ENCODE measurements at places on chromosomes 13 and 19. TPM values are rescaled to one million over a fixed set of nuclear protein-coding genes. Genes with fewer than 3 reads are reported as not detected.

The APLP1 gene
- 25.0 TPM for polyA plus RNA-seq

The CCL25 gene
- 0.15 TPM for polyA plus RNA-seq

The THAP8 gene
- polyA plus RNA-seq, result 9.2 TPM

DNA sequence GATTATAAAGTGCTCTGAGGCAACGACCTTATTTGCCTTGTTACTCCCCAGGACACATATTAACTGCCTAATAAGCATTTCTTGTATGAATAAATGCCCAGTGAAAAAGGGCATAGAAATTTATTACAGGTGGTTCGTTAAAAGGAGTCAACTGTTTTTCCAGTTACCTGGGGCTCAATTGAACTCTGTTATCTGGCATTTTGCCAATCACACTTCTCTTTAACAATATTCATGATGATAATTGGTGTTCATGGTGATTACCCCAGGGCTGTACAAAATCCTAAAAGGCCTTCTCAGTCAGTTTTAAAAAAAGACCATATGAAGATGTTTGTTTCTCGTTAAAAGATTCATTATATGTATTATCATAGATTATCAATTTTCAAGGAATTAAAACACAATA is 57.1 kb downstream of the KL start:
- no peak for DNase-seq

GRCh38 chr13:98484289-98485219 is 92.4 kb downstream of the STK24 start:
- DNase-seq, result peak; percentile 90

The NKG7 gene
- 1.3 TPM for polyA plus RNA-seq

GRCh38 chr13:80312967-80313366 is 28.0 kb downstream of the SPRY2 start:
- DNase-seq, result no peak

DNA sequence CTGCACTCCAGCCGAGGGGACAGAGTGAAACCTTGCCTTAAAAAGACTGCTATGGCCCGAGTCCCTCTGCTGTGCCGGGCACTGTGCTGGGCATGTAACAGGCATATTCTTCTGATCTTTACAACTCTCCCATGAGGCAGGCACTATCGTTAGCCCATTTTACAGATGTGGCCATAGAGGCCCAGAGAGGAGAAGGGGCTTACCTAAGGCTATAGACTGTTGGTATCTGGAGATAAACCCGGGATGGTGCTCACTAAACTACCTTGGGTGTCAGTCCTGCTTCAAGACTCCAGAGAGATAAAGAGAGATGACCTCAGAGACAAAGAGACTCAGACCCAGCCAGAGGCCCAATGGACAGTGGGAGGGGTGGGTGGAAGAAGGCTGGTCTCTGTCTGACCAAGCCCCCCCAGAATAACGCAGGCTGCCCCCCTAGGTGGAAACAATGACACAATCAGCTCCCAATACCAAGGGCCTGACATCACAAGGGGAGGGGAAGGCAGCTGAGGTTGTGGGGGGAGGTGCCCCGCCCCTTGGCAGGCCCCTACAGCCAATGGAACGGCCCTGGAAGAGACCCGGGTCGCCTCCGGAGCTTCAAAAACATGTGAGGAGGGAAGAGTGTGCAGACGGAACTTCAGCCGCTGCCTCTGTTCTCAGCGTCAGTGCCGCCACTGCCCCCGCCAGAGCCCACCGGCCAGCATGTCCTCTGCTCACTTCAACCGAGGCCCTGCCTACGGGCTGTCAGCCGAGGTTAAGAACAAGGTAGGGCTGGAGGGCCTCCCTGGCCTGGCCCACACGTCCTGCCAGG is at the start of gene CNN1:
Gene CNN1, plus strand, starts transcription at position 620 of the 805 bp plus-strand sequence. Its CDS starts 77 bp downstream, at position 697.
- DNase-seq, result no peak

The C19orf53 gene
- 101 TPM for polyA plus RNA-seq

DNA sequence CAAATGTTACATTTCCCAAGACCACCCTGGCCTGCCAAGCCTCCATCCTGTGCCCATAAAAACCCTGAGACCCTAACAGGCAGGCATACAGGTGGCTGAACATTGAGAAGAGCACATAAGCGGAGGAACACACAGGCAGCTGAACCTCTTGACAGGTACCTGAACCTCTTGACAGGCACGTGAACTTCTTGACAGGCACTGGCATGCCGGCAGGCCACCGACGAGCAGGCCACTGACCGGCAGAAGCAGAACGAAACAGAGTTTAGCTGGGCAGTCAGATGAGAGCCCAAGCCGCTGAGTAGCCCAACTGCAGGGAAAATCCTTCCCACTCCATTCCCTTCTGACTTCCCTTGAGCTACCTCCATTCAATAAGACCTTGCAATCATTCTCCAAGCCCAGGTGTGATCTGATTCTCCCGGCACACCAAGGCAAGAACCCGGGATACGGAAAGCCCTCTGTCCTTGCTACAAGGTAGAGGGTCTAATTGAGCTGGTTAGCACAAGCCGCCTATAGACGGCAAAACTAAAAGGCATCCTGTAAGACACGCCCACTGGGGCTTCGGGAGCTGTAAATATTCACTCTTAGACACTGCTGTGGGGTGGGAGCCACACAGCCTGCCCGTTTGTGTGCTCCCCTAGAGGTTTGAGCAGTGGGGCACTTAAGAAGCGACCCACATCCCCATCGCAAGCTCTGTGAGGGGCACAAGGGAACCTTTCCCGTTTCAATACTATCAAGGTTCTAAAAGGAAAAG is 2613.9 kb upstream of the PCDH20 start:
- no peak for DNase-seq

DNA sequence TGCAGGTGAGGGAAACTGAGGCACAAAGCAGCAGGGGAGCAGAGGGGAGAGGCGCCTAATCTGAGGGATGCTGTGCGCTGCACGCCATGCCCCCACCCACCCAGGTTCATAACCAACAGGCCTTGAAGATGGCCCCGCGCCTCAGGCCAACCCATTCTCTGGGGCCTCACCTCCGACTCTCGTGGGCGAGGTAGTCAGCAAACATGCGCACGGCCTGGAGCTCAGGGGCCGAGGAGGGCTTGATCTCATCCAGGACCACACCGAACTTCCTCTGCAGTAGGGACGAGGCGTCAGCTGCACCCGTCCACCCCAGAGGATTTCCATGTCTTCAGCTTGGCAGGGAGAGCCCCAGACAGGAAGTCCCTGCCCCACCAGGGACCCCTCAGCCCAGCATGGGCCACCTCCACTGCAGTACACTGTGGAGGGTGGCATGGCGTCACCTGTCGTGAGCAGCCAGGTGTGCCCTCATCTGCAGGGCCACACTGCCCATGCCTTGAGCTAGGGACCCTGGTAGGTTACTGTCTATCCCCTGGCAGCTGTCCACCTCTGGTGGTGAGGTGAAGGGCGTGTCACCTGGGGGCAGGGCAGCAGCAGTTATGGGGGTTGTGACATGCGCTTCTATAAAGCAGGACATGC is 8.3 kb downstream of the COPE start:
- no peak for DNase-seq

- DNase-seq, result no peak
Measured at GRCh38 chr19:2016041-2016807, 710 bp upstream of the BTBD2 start.

The YJEFN3 gene
- polyA plus RNA-seq, result 11.6 TPM

The ZNF763 gene
- polyA plus RNA-seq, result 13.4 TPM

- DNase-seq, result no peak
Measured at GRCh38 chr19:13068085-13068846, 34.4 kb downstream of the LYL1 start.

DNA sequence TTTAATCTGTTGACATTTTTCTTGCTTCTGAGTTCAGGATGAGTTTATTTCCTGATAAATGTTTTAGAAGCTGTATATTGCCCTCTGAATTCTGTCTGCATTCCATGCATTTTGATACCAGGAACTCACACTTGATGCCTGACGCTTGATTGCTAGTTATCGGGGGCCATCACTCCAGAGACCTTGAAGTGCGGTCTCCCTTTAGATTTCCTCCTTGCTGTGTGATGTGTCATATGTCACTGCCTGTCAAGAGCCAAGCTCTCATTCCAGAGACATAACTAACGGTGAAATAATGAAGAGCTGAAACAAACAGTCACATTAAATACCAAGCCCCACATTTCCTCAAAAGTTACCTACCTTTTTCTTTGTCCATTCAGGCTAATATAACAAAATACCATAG is 155.5 kb downstream of the TNFSF13B start:
- peak; percentile 3 for DNase-seq

The ZNF426 gene
- polyA plus RNA-seq, result 27.2 TPM

The HTR2A gene
- 1.0 TPM for polyA plus RNA-seq

The FSTL3 gene
- polyA plus RNA-seq, result 15.2 TPM

DNA sequence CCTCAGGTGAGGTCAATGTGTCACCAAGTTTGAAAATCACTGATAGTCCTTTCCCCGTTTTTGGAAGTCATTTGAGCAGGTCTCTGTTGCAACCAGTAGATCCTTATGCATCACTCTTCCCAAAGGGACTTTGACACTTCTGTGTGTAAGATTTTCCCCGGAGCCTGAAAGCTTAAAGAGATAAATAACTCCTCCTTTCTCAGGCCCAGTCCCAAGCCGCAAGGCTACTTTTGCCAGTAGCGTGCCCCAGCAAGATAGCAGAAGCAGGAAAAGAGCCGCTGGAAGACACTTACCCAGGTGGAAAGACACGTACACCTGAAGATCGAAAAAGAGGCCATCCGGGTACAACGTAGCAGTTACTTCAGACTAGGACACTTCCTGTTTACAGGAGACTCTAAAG is 106.9 kb downstream of the CYSLTR2 start:
- DNase-seq, result no peak

DNA sequence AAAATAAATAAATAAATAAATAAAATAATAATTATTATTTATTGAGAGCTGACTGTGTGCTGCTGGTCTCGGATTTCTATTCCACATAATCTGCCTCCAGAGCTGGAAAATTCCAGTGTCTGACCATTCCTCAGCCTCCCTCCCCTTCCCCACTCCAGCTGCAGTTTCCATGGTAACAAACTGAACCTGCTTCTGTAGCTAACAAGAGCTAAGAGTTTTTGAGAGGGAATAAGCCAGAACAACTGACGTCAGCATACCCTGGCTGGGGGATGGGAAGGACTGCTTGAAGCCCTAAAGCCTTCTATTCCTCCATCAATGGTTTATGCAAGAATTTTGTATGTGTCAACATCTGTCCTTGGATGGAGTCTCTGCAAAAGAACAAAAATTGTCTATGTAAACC is 26.0 kb upstream of the PEG3 start:
- DNase-seq, result peak; percentile 71

DNA sequence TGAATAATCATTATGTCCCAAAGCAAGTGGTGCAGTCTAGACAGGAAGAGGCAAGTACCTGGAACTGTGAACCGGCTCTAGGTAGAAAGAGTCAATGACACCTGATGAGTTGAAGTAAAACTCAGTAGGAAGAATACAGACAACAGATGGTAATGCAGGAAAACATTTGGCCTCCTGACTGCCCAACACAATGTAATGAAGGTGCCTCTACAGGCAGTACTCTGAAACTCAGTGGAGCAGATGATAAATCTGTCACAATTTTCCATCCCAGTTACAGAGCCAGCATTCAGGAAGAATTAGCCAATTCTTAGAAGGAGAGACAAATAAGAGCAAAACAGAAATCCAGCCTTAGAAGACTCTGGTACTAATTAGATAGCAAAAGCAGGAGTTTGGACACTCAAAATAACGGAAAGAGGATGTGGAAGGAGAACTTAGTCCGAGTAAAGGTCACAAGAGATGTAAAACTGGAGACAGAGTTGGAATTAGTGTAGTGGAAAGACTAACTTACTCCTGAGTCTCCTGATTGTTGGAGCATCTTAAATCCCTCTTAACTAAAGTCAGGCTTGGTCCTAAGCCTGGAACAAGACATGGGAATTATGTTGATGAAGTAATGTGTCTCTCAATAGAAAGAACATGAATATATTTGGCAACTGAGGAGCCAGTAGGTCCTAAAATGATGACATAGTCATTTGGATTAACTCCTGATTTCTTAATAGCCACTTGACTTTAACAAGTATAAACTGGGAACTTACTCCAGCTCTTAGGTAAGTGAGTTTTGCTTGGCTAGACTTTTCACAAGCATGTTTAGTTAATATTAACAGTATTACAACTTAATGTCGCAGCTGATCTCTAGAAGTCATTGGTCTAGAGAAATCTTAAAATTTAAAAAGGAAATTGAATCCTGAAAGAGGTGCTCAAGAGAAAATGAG is 457.3 kb upstream of the MIR17HG start:
- DNase-seq, result no peak

DNA sequence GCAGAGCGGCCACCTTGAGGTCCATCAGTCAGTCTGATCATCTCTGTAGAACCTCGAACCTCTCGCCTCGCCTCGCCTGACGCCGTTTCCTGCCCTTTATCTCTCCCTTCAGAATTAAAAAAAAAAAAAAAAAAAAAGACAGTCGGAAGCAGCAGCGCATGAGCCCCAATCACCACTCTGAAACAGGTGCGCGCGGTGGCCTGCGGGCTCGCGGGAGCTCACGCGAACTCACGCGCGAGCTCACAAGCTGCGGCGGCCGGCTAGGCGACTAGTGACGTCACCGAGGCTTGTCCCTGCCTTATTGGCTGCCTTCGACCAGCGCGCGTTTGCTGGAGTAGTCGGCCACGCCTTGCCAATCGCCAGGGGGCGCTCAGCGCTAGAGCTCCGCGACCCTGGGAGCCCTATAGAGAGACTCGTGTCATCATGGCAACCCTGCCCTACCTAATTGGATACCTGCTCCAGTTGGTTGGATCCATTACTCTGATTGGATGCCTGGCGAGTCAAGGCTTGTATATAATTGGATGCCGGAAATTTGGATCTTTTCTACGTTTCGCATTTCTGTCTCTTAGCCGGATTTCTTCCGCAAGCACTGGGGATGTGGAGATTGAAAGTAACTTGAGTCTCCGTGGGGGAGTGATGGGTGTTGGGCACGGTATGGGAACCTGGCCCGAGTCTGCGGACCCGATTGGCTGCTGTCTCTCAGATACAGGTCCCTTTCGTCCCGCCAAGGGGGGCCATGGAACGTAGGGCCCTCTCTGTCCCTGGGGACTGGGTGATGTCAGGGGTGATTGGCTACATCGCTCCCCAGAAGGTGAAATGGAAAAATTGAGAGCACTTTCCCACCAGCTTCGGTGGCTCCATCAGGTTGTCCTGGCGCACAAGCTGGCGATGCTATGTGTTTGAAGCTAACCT is 31.6 kb downstream of the SYT3 start:
- DNase-seq, result peak; percentile 86

The THSD1 gene
- 6.0 TPM for polyA plus RNA-seq

- no peak for DNase-seq
Measured at GRCh38 chr13:94656766-94657165, 55.1 kb downstream of the GPR180 start.

The PPM1N gene
- 0.27 TPM for polyA plus RNA-seq

DNA sequence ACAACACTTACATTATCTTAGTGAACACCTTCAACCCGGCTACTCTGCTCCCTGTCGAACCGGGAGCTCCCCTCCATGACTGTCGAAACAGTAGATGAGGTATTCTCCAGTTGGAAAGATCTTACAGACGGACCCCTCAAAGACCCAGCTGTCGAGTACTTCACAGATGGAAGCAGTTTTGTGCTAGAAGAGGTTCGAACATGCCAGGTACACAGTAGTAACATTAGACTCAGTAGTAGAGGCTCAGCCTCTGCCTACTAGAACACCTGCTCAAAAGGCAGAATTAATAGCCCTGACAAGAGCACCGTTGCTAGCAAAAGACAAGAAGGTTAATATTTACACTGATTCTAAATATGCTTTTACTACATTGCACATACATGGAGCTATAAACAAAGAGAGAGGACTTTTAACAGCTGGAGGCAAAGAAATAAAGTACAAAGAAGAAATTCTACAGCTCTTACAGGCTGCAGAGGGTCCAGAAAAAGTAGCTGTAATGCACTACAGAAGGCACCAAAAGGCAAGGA is 13.6 kb upstream of the SLC15A1 start:
- DNase-seq, result no peak

Data from left kidney (tissue), 8 donors.